NCI-H748 treated with DMSO at 0.1 percent for 48 hours (cell line): ENCODE measurements at places on chromosomes 1 and 21.

- DNase-seq, result no peak
These were observed 21.5 kb upstream of the LYST start for GRCh38 chr1:235888119-235888643.

GRCh38 chr1:26043765-26044164, 2.2 kb downstream of the SLC30A2 start:
- no peak for DNase-seq

DNA sequence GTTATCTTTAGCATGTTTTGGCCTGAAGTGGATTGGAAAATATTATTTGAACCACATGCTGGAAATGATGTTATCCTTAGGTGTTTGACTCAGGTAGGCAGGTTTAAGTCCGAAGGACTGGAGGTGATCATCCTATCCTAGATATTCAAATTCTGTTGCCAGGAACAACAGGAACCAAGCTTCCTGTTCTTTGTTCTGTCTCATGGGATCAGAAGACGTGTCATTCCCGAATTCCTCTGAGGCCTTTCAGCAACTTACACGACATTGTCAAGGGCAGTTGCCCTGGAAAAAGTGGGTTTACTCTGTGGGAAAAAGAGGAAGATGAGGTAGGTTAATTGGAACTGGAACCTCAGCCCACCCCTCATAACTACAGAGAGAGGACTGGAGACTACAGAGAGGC, 36.6 kb downstream of the SLAMF6 start:
- DNase-seq, result no peak

GRCh38 chr1:220917535-220918209, 38.4 kb downstream of the HLX start:
- DNase-seq, result no peak

- DNase-seq, result no peak
These were observed 164.7 kb downstream of the LTN1 start for GRCh38 chr21:28828021-28828420.

GRCh38 chr1:21268281-21269239, 21.7 kb downstream of the ECE1 start:
- DNase-seq, result no peak

GRCh38 chr21:46356005-46356338, 32.0 kb downstream of the PCNT start:
- DNase-seq, result no peak

GRCh38 chr1:185938396-185938795, 204.2 kb downstream of the HMCN1 start:
- DNase-seq, result no peak

GRCh38 chr1:17350083-17350482, 21.9 kb upstream of the PADI6 start:
- no peak for DNase-seq

GRCh38 chr1:6152181-6152580, 27.9 kb downstream of the CHD5 start:
- no peak for DNase-seq

DNA sequence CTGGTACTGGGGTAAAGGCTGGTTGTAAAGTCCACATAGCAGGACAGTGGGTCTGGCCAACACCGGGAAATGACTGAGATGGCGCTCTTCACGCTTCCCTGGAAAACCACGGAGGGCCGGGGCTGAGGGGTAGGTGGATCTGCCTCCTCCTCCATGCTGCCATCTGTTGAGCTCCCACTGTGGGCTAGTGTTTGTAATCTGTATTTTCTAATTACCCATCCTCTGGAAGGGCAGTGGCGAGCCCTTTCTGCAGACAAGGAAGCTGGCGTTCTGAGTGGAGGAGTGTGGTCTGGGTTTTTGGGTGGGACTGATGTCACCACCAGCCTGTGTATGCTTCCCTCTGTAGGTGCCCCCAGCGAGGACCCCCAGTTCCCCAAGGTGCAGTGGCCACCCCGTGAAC, 34.1 kb upstream of the LHX4 start:
- DNase-seq, result no peak

DNA sequence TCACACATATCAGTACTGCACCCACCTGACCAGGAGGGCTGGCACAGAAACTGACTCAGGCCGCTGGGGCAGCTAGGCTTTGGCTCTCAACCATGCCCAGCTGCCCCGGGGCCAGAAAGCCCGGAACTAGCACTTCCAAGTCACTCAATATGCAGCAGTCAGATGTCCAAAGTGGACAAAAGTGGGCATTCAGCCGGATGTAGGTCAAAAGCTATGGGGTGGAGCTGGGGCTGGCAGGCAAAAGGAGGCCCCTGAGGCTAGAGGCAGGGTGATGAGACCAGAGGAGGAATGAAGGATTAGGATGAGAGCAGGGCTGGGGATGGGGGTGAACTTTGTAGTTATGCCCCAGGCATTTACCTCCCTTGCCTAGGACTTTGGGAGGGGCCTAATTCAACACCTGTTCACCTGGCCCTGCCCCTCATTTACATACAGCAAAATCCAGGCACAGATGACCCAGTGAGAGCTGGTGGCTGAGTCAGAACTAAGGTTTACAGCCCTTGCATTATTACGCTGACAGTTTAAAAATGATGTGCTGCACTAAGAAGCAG, 30.7 kb upstream of the EDN2 start:
- DNase-seq, result no peak

DNA sequence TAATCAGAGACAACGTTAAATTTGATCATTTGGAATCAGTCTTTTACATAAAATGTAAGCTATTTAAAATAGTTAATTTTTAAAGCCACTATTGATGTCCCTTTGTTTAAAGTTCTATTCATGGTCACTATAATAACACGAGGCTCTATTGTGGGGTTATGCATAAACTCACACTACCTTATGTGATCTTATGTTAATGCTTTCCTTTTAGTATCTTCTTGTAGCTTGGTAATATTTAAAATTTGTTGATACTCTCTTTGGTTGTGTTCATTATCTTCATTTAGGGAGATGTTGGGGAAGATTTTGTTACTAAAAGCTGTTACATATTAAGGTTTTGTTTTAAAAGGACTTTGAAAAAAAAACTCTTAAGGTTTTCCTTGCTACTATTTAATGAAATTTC, 1.2 kb downstream of the B3GALT2 start:
- DNase-seq, result no peak

GRCh38 chr1:63943393-63943792, 169.6 kb downstream of the ROR1 start:
- no peak for DNase-seq

- no peak for DNase-seq
These were observed 313.6 kb downstream of the HHIPL2 start for GRCh38 chr1:222234351-222234750.

DNA sequence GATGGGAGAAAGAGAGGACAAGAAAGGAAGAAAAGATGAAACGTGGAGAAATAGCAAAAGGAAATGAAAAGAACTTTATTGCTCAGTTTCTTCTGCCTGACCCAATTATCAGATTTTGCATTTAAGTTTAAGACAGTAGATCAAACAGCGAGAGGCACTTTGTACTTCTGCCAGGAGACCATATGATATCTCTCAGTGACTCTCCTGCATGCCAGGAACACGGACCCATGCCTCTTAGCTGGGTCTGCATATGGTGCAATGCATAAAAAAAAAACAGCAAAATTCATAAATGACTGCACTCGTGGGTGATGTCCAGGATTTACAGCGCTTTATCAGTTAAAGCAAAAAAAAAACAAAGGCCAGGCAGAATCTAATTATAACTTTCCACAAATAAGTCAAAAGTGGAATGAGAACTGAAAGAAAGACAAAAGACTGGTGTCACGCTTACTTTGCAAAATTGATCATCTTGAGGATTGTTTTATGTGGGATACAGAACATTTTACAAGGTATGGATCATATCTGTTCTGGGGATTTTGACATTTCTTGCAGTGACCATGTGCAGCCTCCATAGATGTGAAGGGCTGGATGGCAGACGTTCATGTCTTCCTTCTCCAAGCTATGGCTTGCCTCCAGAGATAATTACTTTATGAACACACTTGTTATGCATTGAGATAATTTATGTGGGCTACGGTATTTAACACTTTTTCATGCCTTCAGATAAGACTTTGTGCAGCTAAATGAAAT, 79.5 kb downstream of the RUNX1 start:
- DNase-seq, result no peak

DNA sequence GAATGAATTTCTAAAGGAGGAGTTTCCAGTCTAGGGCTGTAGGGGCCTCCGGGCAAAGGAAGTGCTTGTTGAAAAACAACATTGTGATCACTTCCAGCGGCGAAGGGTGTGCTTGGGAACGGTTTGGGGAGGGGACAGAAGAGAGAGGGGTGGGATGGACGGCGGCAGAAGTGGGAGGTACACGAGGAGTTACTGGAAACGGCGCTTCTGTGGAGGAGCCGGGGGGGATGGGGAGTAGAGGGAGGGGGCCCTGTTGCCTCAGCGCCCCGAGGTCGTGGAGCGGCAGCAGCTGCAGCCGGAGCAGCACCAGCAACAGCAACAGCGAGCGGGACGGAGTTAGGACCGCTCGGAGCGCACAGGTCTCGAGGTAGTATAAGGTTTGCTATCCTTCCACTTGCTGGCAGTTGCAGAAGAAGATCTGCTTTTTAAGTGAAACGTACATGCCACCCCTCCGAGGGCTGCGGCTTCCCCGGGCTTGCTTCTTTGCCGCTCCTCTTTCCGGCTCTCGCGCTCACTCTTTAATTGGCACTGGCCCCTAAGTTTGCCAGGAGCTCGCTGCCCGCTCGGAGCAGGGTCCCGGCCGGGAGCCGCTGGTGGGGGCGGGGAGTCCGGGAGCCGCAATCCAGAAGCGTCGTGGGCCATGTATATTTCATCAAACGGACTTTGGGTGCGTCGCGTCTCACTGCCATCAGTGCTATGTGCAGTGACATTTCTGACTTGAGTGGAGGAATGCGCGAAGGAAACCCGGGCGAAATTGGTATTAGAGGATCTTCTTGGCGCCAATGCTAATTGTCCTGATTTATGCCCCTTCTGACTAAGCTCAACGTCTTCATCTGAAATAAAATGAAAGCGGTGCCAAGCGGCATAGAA, 771 bp upstream of the NTNG1 start:
- no peak for DNase-seq

GRCh38 chr1:173009597-173009996, 41.1 kb downstream of the TNFSF18 start:
- no peak for DNase-seq

DNA sequence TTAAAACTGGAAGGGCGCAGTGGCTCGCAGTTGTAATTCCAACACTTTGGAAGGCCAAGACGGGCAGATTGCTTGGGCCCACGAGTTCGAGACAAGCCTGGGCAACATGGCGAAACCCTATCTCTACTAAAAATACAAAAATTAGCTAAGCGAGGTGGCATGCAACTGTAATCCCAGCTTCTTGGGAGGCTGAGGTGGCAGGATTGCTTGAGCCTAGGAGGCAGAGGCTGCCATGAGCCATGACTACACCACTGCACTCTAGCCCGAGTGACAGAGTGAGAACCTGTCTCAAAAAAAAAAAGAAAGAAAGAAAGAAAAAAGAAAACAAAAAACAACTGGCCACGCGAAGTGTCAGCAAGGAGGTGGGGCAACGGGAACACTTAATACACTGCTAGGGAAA, 6.3 kb downstream of the UBE2G2 start:
- DNase-seq, result no peak

DNA sequence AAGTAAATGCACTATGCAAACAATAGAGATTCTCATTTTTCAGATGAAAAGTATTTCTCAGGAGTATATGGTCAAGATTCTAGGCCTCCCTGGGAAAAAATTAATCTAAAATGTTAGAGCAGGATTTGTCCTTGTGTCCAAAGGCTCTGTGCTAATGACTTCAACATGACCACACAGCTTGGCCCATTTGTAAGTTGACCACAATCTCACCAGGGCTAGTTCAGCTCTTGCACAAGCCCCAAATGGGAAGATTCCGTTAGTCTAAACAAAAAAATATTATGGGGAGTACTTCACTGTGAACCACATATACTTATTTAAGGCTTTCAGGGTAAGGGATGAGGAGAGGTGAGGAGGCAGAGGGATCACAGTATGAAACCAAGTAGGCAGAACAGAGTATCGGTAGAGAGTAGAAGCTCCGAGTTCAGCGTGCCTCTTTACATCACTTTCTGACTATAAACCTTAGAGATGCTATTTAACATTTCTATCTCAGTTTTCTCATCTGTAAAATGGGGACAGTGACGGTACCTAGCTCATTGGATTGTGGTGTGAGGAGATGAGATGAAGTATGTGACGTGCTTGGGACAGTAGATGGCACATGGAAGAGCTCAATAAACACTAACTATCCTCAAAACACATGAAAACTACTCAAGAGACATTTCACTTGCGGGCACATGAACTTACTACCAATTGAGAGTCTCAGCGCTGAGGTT, 37.8 kb upstream of the CTTNBP2NL start:
- DNase-seq, result no peak

DNA sequence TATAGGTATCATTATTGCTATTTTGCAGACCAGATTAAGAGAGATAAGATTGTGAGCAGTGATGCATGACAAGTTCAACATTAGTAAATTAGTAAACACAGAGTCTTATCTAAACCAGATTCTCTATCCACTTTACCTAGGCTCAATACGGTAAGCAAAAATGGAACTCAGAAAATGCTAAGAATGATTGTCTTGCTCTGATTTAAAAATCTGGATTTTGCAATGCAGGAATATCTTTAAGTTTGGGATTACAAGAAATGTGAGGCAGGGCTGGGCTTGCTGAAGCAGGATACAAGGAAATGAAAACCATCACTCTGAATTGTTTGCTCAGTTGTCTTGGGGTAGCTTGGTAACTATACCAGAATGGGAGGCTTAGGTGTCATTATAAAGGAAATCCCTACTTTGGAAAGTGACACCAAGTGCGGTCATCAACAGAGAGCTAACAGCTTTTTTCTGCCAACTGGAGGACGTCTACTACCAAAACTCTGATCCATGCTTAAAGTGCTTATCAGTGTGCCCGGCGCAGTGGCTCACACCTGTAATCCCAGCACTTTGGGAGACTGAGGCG, 332.7 kb upstream of the RUNX1 start:
- no peak for DNase-seq

DNA sequence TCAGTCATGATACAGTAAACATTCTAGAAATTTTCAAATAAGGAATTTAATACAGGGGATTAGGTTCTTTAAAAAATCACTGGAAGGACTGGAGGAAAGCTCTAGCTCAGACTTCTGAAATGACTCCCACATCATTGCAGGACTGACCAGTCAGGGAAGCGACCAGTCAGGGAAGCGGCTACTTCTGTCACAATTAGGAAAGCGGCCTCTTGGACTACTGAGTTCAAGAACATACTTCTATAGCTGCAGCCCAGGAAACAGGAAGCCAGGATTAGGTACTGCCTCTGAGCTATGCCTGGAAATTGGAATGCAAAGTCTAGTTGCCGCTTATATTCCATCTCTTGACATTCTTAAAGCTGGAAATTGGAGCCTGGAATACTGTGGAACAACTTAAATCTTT, 45.5 kb downstream of the USP25 start:
- no peak for DNase-seq
